GM13977 (cell line): ENCODE measurements at places on chromosomes 2 and 18.
A peak's percentile ranks its signal among the peaks of the same experiment; 100 is the strongest.

- DNase-seq, result no peak
Observed at GRCh38 chr2:96153291-96153713, 8.1 kb upstream of the DUSP2 start.

- peak; percentile 18 for DNase-seq
Observed at GRCh38 chr2:210195101-210195852, 24.1 kb upstream of the KANSL1L start.

- DNase-seq, result no peak
Observed at GRCh38 chr2:443216-443615, 155.3 kb upstream of the ALKAL2 start.

DNA sequence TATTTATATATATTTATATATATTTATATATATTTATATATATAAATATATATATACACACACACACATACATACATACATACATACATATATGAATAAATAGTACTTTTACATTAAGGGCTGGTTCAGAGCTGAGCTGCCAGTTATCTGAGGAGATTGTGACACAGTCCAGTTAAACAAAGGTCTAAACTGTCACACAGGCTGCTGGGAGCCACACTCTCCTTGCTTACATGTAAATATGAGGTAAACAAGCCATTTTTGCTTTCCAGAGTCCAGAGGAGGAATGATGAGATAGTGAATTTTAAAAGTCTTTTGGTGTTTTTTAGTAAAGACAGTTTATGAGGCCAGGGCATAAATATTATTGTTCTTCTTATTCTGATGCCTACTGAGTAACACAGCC, 377.5 kb upstream of the PIK3C3 start:
- DNase-seq, result no peak

DNA sequence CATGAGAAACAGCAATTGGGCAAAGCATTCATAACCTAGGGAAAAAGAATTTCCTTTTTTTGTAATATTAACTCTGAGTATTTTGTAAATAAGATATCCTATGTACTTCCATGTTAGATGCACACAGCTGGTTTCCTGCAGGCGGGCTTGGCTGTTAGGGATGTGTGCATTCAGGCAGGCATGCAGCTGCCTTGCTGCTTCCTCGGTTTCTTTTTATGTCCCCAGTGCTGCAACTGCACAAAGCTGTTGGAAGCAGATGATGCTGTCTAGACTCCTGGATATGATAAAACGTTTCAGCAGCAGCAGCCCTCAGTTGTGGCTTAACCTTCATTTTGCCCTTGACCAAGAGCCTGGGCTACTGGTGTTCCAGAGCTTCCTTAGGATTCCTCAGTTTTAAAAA, 89.4 kb upstream of the EML6 start:
- DNase-seq, result no peak

GRCh38 chr2:39666491-39667101, 879 bp downstream of the TMEM178A start:
- peak; percentile 31 for DNase-seq

- no peak for DNase-seq
Observed at GRCh38 chr2:128512379-128513115, 193.9 kb upstream of the HS6ST1 start.

DNA sequence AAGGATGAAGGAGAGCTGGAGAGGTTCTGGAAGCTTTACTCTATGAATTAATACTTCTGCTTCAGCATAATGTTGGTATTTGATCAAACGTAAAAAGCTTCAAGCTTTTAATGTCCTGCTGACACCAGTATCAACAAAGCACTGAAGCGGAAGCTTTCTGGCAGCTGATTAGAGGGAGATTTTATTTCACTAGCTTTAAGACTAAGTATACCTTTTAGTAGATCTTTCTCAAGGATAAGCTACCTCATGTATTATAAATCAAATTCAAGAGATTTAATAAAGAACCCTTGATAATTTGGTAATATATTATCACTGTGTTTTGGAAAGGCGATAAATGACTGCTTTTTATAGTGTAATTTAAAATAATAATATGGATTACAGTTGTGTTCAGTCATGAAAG, 128.0 kb upstream of the CD302 start:
- no peak for DNase-seq

- no peak for DNase-seq
Observed at GRCh38 chr2:40955635-40956034, 503.7 kb upstream of the SLC8A1 start.

- DNase-seq, result no peak
Observed at GRCh38 chr2:196854629-196855028, 45.5 kb upstream of the C2orf66 start.

DNA sequence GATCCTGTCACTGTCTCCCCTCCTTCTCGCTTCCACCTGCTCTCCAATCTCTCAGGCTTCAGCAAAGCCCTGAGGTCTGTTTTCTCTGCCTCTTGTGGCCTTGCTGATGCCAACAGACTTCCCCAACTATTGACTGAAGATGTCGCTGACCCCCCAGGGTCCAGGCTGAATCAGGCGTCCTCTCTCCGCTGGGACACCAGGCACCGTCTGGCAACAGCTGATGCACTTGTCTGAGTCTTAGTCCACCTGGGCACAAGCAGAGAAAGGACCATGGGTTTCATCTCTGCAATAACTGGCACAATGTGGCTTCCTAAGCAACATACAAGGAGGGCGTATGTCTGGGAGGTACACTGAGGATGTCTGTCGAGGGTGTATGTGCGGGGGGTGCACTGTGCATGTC, 248.7 kb upstream of the MYT1L start:
- DNase-seq, result no peak

DNA sequence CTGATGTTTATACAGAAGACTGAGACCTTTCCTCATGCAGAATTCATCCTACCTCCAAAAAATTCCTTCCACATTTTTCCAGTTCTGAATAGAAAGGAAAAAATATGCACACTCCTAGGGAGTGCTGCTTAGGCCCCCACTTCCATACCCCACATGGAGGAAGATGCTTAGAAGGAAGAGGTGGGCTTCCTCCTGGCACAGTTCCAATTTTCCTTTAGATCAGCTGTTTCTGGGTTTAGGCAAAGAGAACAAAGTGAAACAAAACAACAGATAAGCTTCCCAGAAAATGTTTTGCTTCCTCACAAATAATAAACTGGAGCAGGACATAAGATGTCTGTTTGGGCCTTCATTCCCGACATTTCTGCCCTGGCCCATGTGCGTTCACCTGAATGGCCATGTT, 172.6 kb downstream of the PRPF40A start:
- no peak for DNase-seq

DNA sequence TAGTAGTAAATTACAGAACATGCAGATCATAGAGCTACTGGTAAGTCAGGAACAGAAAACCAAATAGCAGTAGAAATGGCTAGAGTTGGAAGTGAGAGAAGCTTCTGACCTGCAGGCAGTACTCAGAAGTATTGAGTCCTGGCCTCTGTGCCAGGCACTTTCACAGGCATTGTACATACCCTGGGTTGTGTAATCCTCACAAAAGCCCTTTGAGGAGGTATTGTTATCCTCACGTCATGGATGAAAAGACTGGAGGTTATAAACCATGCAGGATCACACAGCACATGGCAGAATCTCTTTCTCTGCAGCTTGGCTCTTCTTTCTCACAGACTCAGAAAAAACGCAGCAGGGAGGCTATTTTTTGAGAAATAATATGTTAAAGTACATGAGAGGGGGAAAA, 789.3 kb upstream of the FAM98A start:
- no peak for DNase-seq

GRCh38 chr2:235066895-235067294, 115.1 kb downstream of the SH3BP4 start:
- DNase-seq, result no peak

DNA sequence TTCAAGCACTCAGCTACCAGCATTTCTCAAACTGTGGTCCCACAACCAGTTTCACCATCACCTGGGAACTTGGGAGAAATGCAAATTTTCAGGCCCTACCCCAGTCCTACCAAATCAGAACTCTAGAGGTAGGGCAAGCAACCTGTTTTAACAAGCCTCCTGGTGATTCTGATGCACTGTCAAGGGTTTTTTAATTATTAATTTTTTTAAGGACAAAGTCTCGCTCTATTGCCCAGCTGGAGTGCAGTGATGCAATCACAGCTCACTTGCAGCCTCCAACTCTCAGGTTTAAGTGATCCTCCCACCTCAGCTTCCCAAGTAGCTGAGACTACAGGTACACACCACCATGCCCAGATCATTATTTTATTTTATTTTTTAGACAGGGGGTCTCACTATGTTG, 7.8 kb downstream of the ACMSD start:
- no peak for DNase-seq

DNA sequence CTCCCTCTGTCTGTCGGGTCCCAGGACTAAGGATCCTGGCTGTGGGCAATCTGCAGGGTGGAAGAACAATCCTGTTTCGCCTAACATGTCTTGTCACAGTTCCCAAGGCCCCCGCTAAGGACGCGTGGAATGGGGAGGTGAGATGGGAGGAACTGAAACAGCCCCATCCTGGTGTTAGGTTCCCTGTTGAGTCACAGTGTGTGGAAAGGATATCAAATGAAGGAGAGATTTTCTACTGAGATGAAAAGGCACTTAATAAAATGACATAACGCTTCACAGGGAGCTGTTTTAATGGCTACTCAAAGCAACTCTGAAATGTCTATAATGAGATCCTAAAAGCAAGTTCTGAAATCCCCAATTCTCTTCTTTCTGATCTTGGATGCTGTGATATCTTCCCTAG, 52.5 kb downstream of the RAB31 start:
- DNase-seq, result no peak

DNA sequence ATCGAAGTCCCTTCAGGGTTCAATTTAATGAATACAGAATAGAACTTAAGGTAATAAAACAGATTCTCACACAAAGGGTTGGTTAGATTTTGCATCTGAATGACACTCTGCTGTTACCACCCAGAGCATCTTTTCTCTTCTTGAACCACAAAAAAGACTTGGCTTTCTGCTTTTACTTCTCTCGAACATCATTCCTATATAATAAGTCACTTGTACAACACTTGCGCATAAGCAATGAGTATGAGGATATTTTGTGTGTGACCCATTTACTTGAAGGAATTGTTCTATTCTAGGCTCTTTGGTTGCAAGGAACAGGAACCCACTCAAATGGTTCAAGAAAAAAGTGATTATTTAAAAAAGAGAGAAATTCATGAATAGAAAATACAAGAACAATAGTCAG, 126.2 kb downstream of the NUP35 start:
- DNase-seq, result no peak

DNA sequence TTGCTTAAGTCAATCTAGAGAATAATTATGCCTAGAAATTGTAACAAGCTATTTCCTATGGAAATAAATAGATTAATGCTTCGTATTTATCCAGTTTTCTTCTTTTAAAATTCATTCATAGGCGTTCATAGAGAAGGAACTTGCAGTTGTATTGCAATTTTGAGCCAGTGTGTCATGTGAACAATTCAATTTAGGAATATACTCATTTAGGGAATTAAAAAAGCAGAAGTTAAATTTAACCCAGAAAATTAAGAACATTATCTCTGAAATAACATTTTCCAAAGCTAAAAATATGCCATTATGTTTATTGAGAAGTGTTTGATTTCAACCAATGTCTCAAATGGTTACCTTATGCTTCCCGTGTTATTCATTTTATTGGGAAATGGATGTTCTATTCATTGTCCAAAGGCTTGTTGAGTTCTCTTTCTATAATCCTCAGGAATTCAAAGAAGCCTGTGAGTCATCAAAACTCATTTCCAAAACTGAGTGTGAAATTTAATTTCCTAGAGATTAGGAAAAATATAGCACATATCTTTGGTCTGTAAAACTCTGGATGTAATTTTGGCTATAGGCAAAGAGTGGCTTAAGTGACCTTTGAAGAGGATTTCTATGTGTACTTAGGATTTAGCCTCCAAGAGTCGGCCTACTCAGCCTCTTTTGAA, 99.7 kb downstream of the SLC8A1 start:
- DNase-seq, result no peak

DNA sequence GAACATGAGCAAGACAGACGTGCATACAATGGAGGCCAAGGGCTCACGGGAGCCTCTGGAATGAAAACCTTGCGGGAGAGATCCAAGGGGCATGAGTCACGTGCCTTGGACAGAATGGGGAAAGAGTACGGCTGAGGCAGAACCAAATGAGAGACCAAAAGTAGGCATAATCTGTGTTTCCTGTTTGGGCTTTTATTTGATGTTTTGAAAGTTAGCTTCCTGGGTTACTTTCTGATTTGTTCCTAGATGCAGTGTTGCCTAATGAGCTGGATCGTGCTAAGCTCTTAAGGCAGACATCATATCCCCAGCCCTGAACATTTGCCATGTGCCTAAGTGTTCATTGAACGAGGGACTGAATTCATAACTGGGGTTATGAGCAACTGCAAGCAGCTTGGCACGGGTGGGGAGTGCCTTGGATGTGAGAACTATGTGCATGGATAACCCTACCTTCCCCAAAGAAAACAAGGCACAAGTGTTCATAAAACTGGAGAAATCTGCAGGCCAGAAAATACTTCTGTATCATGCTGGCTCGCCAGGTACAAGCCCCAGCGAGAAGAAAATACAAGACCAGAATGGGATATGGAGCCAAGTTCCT, 60.3 kb upstream of the RPL31 start:
- DNase-seq, result no peak

DNA sequence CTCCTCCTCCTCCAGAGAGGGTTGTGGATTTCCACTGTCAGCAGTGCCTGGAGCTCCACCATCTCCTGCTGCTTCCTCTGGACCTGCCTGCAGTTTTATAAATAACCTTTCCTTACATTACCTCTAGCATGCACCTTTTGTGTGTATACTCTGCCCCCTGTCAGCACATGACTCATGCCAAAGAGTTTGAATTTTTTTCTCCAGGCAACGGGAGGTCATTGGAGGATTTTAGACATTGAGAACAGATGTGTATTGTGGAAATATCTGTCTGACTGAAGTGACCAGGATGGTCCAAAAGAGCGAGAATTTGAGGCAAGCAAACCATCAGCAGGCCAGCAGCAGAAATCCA, 31.7 kb downstream of the IL37 start:
- DNase-seq, result no peak

DNA sequence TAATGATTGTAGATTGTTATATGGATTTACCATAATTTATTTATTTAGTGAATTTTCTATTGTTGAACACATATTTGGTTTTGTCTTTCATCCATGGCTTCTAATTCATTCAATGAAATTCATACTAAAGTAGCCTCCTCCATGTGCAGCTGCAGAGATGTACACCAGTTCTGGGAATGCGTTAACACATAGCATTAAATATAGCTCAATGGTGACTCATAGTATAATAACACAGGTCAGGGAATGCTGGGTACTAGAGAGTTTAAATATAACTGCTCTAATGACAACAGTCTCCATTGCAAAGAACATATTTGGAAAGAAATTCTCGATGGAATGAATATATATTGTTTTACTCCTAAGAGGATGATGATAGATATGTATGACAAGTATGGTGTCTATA, 1190.2 kb upstream of the NRXN1 start:
- DNase-seq, result no peak

DNA sequence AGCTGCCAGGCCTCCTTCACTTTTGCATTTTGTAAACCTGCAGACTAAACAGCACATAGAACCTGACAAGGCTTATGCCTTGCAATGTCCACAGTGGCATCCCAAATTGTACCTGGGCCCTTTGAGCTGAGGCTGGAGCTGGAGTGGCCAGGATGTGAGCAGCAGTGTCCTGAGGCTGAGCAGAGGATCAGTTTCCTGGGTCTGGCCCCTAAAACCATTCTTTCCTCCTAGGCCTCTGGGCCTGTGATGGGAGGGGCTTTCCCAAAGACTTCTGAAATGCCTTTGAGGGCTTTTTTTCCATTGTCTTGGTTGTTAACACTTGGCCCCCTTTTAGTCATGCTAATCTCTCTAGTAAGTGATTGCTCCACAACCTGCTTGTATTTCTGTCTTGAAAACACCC, 32.8 kb downstream of the FSIP2 start:
- DNase-seq, result no peak
